ENCODE measurements at places on chromosomes 16 and 17.

DNA sequence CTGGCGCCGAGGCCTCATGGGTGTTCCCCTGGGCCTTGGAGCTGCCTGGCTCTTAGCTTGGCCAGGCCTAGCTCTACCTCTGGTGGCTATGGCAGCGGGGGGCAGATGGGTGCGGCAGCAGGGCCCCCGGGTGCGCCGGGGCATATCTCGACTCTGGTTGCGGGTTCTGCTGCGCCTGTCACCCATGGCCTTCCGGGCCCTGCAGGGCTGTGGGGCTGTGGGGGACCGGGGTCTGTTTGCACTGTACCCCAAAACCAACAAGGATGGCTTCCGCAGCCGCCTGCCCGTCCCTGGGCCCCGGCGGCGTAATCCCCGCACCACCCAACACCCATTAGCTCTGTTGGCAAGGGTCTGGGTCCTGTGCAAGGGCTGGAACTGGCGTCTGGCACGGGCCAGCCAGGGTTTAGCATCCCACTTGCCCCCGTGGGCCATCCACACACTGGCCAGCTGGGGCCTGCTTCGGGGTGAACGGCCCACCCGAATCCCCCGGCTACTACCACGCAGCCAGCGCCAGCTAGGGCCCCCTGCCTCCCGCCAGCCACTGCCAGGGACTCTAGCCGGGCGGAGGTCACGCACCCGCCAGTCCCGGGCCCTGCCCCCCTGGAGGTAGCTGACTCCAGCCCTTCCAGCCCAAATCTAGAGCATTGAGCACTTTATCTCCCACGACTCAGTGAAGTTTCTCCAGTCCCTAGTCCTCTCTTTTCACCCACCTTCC is 7.9 kb downstream of the HIRIP3 start:
- DNase-seq: no peak

GRCh38 chr17:78356101-78356713 is 3.7 kb downstream of the SOCS3 start:
- DNase-seq: peak; percentile 89

- DNase-seq: no peak
These were observed 10.7 kb upstream of the EEF2K start for GRCh38 chr16:22195445-22195694.

GRCh38 chr17:39576187-39576586 is 31.5 kb downstream of the NEUROD2 start:
- DNase-seq: no peak

DNA sequence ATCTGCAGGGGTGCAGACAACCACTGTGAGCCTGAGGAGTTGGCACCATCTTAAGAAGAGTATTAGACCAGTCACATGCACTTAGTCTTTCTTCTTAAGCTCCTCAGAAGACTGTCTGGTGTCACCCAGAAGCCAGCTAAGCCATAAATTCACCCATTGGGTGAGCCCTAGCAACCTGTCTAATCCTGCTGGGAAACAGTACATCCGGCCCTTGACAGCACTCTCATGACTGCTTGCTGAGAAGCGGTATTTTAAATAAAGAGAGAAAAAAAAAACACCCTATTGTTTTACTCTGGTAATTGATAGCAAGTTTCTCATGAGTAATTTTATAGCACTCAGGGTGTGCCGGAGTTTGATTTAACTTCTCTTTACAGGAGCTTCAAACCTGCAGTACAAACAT is 134.7 kb downstream of the SOX9 start:
- no peak for DNase-seq

DNA sequence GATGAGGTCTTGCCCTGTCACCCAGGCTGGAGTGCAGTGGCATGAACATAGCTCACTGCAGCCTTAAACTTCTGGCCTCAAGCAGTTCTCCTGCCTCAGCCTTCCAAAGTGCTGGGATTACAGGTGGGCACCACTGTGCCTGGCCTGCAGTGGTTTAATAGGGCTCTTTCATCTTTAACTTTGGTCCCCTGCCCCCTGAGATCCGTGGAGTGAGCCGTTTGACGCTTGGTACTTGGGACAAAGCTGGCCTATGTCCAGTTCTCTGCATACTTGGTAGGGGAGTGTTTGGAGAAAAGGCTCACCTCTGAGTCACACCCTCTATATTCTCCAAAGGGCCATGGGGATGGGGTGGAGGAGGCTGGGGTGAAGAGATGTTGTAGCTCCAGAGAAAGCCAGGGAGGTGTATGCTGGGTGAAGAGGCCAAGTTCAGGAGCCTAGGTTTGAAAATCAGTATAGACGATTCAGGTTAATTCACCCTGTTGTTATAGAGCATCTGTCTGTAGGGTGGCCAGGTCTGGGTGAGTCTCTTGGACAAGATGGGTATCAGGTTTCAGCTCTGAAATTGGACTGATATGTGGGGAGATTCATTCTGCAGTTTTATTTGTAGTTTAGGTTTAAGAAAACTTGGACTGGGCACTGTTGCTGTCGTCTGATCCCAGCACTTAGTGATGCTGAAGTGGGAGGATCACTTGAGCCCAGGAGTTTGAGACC is 17.6 kb downstream of the ABCC1 start:
- DNase-seq: no peak

- no peak for DNase-seq
These were observed 11.7 kb upstream of the CUEDC1 start for GRCh38 chr17:57966875-57967274.

- DNase-seq: no peak
These were observed 46.5 kb downstream of the TEX2 start for GRCh38 chr17:64216338-64217248.

GRCh38 chr16:3770530-3770929 is 53.2 kb upstream of the TRAP1 start:
- DNase-seq: no peak

GRCh38 chr16:76455257-76455656 is 178.1 kb downstream of the CNTNAP4 start:
- no peak for DNase-seq

- no peak for DNase-seq
These were observed 190.2 kb upstream of the TNRC6C start for GRCh38 chr17:77768248-77768852.

DNA sequence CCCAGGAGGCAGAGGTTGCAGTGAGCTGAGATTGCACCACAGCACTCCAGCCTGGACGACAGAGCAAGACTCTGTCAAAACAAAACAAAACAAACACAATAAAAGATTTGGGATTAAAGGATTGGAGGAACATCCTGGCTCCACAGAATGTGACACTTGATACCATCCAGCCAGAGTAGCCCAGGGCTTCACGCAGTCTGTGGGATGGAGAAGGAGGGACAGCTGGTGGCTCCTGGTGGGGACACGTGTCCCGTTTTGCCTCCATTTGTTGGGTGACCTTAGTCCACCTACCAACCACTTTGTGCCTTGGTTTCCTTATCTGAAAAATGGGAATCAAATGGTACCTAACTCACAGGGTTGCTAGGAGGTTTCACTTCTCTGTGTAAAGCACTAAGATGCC is 12.4 kb upstream of the CYB561 start:
- no peak for DNase-seq

DNA sequence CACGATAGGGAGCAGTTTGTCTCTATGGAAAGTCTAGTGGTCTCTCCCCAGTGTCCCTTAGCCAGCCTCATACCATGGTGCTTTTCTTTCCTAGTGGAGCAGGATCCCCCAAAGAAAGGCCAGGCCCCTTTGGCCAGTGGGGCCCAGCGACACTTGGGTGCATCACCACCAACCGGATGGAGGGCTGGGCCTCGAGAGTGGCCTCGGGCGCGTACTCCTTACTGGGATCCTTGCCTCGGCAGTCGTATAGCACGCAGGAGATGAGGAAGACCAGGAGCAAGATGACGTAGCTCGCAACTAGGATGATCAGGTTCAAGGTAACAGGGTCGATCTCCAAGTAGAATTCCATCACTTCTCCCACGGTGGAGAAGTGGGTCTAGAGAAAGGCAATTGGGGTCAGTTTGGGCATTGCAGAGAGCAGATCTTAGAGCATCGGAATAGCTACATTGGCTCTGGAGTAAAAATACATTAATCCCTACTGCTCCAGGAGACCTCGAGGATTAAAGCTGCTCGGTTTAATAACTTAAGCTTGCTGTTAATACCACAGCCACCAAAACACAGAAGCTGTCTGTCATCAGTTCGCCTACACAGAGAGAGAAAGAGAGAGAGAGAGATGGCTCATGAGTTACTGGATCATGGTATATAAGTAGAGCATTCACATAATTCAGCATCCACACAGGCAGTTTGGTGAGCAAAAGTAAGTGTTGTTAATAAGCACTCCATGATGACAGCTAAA is at the start of gene SMIM36:
Gene SMIM36, minus strand, starts transcription at position 467 of the 736 bp plus-strand sequence.
- DNase-seq: no peak

GRCh38 chr16:89422905-89423630 is 67.3 kb downstream of the ANKRD11 start:
- DNase-seq: no peak

DNA sequence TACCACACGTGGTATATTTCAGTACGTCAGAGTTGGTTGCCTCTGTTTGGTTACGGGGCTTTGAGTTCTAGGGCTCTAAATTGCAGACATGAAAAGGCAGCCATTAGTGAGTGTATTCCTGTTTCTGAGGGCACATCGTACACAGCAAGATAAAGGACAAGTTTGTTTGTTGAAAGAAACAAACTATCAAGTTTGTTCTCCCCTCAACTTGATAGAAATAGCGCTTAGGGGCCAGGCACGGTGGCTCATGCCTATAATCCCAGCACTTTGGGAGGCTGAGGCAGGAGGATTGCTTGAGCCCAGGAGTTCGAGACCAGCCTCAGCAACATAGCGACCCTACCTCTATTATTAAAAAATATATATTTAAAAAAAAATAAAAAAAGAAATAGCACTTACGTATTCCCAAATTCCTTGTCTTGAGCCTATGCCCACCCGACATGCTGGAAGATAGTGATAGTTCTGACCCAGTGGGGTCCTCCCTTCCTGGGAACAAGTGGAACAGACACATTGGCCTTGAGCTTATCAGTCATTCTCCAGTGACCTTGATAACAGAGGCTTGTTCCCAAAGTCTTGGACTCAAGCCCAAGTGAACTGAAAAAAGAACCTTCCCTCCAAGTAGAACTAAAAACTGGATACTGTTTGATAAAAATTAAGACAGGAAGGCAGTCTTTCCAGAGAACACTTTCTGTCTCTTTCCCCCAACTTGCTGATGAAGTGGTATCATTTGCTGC is 139.9 kb upstream of the CACNG3 start:
- DNase-seq: no peak

DNA sequence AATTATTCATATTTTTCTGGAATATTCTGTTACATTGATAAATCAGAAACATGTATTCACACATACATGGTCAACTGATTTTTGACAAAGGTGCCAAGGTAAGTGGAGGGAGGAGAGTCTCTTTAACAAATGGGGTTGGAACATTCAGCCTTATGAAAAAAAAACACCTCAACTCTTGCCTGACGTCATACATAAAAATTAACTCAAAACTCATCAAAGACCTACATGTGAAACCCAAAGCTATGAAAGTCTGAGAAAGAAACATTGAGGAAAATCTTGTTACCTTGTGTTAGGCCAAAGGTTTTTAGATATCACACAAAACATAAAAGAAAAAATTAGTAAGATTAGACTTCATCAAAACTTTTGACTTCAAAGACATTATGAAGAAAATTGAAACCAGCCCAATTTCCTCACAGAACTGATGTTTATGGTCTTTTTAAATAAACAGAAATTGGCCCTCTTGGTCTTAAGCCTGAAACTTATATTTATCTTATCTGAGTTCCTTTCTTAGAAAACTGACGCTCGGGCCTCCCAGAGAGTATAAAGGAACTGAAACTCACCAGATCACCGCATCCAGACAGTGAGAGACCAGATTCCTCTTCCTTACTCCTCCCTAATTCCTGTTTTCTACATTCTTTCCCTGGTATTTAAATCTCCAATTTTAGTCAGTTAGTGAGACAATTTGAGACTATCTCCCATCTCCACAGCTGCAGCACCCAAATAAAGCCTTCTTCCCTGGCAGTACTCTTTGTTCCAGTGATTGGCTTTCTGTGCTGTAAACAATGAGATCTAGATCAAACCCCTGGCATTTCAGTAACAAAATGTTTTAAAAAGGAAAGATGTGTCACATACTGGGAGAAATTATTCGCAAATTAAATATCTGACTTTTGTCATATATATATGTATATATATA is 4.0 kb downstream of the HYDIN start:
- DNase-seq: no peak

DNA sequence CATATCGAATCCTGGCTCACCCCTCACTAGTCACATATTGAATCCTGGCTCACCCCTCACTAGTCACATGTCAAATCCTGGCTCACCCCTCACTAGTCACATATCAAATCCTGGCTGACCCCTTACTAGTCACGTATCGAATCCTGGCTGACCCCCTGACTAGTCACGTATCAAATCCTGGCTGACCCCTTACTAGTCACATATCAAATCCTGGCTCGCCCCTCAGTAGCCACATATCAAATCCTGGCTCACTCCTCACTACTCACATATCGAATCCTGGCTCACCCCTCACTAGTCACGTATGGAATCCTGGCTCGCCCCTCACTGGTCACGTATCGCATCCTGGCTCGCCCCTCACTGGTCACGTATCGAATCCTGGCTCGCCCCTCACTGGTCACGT is 156.7 kb upstream of the RPH3AL start:
- no peak for DNase-seq

DNA sequence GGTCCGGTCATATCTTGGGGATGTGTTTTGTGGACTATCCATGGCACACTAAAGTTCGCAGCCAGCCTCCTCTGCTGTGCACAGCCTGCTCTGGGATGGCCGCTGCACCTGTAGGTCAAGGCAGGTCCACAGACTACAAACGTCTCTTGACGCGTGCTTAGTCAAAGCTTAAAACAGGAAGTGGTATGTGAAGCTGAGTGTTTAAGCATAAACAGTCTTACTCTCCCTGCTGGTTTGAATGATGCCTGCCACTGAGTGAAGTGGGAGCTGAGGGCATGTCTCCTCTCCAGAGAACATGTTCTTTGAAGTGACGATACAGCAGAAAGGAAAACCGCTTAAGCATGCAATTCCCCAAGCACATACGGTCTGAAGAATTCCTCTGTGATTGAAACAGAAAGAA is 365.6 kb downstream of the SLC39A11 start:
- DNase-seq: peak; percentile 30

GRCh38 chr16:56357241-56357764 is 68.0 kb downstream of the AMFR start:
- DNase-seq: no peak

GRCh38 chr16:83953796-83954576 is 946 bp downstream of the OSGIN1 start:
- DNase-seq: no peak

GRCh38 chr17:78128551-78129350 is at the start of gene TMC6:
TMC6 (minus strand) TSS chr17:78128755; CDS start chr17:78126832, 1,923 bp downstream.
- DNase-seq: peak; percentile 65

- DNase-seq: no peak
These were observed 12.9 kb downstream of the STH start for GRCh38 chr17:46011711-46012505.

DNA sequence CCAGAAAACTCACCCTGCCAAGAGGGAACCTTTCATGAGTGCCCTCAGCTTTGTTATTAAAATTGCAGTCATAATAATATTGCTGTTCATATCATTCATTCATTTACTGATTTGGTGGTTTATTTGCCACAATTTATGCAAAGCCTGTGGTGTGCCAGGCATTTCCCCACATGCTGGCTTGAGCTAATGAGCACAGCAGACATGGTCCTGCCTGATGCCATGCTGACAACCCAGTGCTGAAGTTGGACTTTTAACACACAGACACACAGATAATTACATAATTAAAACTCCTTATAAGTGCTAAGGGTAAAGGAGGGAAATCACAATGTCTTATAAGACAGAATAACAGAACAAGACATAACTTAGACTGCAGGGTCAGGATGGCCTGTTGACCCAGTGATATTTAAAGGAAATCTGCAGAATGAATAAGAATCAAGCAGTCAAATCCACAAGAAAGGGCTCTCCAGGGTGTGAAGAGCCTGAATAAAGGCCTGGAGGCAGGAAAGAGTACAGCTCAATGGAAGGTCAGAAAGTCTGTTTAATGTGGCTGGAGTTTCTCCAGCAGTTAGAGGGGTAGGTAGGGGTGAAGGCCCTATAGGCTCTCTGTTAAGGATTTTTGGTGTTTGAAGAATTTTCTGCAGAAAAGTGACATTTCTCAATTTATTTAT is 196.9 kb upstream of the CDH11 start:
- no peak for DNase-seq
